Bronchial epithelial cell (primary cell): ENCODE measurements at places on chromosomes 5 and 9.
A peak's percentile ranks its signal among the peaks of the same experiment; 100 is the strongest.

DNA sequence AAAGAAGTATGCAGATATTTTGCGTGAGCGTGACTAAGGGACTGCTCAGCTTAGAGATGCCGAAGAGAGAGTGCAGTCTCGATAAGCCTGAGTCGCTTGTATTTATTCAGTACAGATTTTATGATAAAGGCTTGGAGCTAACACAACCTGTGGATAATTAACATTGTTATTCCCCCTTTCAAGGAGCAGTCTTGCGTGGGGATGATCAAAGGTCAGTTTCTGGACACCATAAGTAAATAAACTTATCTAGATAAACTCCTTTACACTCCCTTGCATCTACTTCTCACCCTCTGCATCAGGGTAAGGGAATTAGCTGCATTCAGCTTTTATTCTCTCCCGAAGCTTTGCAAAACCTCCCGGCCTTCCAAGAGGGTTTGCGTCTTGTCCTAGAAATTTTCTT lies 357.8 kb upstream of the ST8SIA4 start:
- no peak for DNase-seq

DNA sequence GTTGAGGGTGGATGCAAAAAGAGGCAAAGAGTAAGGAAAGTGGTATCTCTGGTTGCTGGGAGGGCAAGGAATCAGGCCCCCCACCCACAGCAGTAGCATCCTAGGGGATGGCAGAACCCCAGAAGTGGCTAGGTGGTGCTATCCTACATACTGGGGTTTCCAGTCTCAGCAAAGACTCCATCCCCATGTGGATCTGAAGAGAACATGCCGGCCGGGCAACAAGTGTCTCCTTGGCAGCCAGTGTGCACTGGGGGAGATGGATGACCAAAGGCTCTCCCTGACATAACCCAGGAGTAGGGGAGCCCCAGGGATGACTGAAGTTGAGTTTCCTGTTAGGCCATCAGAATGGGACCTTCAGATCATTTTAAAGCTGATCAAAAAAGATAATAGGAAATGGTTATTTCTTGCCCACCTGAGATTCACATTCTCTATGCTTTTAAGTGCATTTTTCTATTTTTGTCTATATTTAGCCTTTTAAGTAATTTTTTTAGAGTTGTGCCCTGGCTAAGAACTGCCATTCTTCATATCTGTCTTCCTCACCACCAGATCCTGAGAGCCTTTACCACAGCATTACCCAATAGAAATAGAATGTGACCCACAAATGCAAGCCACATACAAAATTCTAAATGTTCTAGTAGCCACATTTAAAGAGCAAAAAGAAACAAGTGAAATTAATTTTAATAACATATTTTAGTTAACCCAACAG lies 78.7 kb upstream of the SMIM23 start:
- no peak for DNase-seq

DNA sequence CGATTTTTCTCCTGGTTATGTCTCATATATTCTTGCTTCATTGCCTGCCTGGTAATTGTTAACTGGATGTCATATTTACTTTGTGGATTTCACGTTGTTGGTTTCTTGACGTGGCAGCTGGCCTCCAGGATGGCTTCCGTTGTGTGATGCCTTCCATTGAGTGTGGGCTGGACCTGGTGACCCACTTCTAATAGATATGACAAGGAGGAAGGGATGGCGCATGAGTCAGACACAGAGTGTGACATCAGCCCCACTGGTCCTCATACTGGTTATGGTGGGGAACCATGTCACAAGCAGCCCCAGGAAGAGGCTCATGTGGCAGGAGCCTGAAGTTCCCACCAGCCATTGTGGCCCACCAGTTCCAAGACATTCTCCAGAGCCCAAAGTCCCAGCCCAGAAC lies 6.4 kb upstream of the PAEP start:
- no peak for DNase-seq

DNA sequence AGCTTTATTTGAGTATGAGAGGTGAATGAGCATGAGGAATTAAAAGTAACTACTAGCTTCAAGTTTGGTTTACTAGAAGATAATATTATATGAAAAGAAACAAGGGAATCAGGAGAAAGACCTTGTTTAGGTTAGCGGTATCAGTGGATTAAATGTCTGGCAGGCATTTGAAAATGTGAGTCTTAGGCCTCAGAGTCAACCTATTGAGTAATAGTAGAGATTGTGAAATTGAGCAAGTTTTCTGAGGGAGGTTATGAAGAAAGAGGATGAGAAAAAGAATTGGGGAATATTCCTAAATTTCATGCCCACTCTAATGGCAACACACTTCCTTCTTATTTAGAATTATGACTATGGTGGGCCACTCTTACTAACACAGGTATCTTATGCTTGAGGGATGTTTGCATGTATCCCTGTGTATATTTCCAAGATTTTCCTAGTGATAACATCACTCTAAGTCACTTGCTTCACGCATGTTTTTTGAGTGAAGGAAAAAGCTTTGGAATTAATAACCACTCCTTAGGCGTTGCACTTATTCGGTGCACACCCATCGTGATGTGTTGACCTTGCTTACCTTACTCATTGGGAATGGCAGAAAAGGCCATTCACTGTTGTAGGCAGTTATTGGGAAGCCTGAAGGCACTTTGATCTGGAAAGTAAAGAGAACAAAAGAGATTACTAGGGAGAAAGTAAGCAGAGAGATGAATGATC lies 8.2 kb upstream of the ELL2 start:
- DNase-seq: peak; percentile 73

DNA sequence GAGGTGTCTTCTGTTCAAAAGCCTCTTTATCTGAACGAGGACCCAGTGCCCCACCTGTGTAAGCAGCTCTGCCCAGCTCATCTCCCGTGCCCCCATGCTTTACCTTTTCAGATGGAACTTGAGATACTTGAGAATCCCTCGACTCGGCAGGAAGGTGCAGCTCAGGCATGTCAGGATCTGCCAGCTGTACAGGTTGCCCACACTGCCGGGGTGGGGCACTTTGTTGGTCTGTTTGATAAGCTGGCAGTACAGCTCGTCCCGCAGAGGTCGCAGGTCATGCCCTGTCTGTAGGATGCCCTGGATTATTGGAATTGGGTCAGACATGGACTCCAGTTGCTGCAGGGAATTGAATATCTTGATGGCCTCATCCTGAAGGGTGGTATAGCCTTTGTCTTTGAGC lies 58.0 kb upstream of the RETREG1 start:
- DNase-seq: peak; percentile 64

- peak; percentile 35 for DNase-seq
These were observed 10.0 kb downstream of the SLIT3 start for GRCh38 chr5:169290895-169291294.

- DNase-seq: no peak
These were observed 1.5 kb downstream of the CRHBP start for GRCh38 chr5:76954383-76954763.

- no peak for DNase-seq
These were observed 108.1 kb downstream of the GABBR2 start for GRCh38 chr9:98600631-98601030.

DNA sequence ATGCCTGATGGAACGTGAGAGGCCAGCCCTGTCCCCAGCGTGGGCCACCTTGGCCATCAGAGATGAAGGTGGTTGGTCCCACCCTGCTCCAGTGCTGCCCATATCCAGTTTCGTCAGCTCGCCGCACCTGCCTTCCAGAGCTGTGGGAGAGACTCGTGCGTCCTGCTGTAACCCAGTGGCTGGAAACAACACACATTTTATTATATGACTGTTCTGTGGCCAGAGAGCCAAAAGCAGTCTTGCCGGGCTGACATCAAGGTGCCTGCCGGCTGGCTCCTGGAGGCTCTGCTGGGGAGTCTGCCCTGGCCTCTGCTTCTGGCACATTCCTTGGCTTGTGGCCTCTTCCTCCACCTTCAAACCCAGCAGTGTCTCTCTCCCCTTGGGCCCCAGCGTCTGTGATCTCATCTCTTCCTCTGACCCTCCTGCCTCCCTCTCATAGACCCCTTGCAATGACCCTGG lies 94.7 kb downstream of the RXRA start:
- no peak for DNase-seq

DNA sequence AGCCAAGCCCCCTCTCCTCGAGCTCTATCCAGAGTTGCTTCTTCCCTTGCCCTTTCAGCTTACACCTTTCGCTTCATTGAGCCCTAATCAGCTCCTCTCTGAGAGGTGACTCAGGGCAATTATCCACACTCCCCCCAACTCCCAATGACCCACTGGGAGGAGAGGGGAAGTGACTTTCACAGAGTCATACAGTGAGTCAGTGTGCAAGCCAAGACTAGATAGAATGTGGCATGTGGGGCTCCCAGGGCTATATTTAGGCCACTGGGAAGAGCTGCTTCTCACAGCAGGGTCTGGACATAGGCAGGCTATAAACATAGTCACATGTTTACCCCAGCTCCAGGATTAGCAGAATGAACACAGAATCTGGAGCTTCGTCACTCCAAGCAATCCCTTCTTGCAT lies 57.4 kb downstream of the NRG2 start:
- peak; percentile 98 for DNase-seq

GRCh38 chr5:80206282-80206681 lies 49.6 kb downstream of the SERINC5 start:
- peak; percentile 37 for DNase-seq

- DNase-seq: no peak
These were observed 131.4 kb upstream of the IRX4 start for GRCh38 chr5:2014058-2014610.

GRCh38 chr5:171624396-171624795 lies 161.2 kb upstream of the SMIM23 start:
- DNase-seq: no peak

GRCh38 chr5:10124287-10124686 lies 125.4 kb downstream of the ATPSCKMT start:
- no peak for DNase-seq

GRCh38 chr5:44932922-44933585 lies 124.3 kb downstream of the MRPS30 start:
- no peak for DNase-seq

GRCh38 chr9:87422999-87423398 lies 74.7 kb upstream of the DAPK1 start:
- DNase-seq: no peak

DNA sequence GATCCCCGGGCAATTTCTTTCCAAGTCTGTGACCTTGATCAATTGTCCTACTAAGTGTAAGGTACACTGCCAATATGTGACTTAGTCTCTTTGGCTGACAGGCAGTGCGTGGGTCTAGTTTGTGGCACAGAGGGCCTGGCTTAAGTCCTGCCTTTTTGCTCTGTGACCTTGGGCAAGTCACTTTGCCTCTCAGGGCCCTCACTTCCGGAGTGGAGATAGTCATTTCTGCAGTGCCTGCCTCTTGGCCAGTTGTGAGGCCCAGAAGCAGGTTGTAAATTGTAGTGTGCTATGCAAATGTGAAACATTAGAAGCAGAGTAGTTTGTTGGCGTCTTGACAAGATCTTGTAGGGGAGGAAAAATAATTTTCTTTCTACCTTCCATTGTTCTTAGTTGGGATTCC lies 39.0 kb downstream of the KIF4B start:
- DNase-seq: no peak
